ENCODE measurements at places on chromosomes 13 and 19.
A peak's percentile ranks its signal among the peaks of the same experiment; 100 is the strongest.

DNA sequence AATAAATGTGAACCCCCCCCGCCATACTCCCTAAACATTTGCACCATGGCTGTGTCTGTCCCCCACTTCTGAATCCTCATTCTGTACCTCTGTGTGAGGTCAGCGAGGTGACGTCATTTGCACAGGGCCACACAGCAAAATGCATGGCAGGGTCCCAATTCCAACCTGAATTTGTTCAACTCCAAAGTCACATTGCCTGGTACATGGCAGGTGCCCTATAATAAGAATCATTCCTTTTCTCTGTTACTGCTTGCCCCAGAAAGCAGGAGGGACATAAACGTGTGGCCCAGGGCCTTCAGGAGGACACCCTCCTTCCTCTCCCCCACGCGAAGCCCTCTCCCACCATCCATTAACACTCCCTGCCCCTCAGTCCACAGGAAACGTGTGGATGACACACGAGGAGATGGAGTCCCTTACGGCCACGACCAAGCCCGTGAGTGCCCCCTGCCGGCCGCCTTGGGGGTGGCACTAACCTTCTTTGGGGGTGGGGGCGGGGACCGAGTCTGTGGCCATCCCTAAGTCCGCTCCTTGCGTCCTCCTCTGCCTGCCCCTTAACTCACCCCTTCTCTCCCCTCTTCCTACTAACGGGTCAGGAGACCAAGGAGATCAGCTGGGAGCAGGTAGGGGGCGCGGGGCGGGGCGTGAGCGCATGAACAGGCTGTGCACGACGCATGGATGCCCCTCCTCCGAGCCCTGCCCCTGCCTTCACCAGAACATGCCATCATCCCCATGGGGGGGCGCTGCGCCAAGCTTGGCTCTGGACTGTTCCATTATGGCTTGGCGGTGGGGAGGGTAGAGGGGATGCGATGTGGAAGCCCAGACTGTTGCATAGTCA is 9.4 kb downstream of the HRC start:
- peak; percentile 40 for DNase-seq

DNA sequence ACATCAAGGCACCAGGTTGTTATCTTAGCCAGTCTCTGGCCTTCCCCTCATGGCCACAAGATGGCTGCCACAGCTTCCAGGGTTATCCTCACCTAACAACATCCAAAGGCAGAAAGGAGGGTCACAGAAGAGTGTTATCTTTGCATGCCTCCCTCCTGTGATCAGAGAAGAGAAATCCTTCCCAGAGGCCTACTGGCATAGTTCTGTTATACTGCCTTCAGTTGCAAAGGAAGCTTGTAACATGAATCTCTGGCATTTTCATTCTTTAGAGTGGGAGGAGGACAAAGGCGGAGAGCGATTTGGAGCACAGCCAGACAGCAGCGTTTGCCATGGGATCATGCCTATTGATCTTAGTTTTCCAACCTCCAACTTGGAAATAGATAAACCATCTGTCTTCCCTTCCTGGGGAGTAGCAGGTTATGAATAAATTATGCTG is 135.7 kb downstream of the DNAJC15 start:
- DNase-seq: no peak

- no peak for DNase-seq
Measured at GRCh38 chr13:110949628-110950027, 34.8 kb upstream of the ANKRD10 start.

GRCh38 chr13:30864433-30865122 is 41.5 kb upstream of the MEDAG start:
- DNase-seq: no peak

DNA sequence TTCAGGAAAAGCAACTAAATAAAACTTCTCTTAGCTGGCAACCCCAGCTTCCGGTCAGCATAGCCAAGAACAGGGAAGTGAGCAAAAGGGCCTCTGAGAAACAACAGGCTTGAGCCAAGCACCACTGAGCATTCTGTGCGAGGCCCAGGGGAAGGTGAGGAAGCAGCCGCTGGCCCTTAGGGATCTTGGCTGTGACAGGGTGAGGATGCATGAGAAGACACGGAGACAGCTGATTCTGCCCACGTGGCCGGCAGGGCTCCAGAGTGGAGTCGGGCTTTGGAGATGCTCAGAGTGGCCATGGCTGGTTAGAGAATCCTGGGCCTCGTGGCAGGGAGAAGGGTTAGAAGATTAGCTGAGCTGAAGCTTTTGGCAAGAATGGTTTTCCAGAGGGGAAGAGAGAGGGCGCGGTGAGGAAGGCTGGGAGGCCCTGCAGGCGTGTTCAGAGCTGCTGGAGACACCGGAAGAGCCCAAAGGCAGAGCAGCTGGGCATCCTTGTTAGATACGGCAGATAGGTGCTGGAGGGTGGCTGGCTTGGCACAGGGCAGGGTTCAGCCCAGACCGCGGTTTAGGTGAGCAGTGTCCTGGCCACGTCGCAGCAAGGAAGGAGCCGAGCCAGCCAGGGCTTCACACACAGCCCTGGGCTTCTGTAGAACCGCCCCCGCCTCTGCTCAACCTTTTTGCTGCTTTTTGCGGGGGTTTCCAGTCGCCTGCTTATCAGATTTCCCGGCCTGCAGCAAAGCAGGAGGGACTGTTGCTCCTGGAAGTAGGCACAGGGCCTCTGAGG is 17.3 kb downstream of the UPF1 start:
- no peak for DNase-seq

Measured in thymus (tissue), 14 donors.